ENCODE measurements at places on chromosomes 7 and 10.

DNA sequence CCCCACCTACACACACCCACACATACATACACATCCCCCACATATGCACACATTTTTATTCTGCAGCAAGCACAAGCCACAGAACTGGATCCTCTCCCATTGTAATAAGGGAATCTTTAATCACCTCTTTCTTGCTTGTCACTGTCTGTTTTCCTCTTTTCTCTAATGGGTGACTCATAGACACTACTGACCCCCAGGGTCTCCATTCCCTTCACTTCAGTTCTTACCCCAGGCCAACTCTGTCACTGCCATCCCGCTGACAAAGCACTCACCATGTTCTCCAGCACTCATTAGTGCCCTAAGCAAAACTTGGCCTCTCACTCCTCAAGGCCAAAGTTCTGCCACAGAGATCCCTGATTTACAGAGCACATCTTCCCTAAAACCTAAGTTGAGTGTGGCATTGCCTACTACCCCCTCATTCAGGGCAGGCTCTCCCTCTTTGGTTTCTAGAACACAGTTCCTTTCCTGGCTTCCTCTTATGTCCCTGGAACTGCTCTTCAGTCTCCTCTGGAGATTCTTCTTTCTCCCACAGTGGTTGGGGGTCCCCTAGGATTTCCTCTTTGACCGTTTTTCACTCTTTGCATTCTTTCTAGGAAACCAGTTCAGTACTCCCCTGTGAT, 39.6 kb upstream of the INHBA start:
- no peak for DNase-seq

- peak; percentile 36 for DNase-seq
These were observed at the start of gene CREB5 for GRCh38 chr7:28411876-28412662. Gene CREB5 (plus strand): TSS chr7:28412518. CDS start chr7:28412915, 397 bp downstream.

DNA sequence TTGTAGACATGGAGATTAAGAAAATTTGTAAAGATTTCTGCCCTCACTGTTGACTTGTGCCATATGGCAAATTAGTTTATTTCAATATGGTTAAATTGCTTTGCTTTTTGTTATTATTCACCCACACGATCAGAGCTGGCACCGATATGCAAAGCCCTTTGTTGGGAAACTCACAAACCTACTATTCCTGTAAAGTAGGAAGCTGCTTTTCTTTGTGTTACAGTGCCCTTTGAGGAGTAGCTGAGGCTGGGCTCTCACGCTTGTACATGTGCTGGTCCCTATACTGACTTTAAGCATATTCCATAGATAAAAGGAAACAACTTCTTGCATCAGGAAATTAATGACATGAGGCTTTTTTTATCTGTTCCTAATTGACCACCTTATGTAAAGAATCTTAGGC, 17.6 kb upstream of the AOAH start:
- no peak for DNase-seq

DNA sequence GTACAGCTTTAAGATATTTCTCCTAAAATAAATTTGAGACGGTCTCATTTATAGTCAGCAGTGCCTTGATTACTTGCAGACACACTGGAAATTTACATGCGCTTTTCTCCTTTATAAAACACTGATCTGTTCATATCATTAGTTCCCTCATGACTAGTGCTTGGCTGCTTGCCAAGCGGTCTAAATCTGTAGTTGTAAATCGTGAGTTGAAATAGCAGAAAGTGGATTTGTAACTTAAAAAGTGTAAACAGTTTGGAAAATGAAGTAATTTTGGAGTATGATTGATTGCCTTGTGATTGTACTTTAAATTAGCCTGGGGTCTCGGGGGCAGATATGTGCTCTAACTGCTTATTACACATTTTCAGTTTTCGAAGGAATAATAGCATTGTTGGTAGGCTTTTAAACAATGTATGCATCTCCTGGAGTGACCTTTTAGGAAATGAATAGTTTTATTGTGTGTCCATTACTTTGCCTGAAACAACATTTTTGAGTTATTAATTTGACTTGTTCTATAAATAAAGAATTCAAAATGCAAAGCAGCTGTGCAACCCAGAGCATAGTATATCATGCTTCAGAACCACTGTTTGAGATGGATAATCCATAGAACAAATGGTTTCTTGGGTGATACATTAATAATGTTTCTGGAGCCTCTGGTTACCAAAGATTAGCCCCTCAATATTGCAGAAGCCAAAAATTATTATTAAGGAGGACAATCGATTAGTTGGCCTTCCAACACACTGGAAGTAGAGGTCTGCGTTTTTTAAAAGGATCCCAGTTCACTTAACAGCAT, 73.3 kb downstream of the ARID5B start:
- peak; percentile 76 for DNase-seq

DNA sequence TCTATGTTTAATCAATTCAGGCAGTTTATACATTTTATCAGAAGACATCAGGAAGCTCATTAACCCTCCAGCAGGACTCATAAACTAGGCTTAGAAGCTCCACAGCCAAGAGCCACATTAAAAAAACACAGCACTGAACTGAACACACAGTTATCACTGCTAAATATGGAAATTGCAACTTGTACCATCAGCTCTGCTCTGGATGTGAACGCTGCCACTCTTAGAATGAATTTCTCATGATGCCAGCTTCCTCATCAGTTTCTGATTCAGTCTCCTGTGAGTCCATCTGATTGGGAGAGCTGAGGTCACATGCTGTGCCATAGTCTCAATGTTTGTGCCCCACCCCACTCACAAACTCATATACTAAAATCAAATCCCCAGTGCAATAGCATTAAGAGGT, 17.1 kb upstream of the ING3 start:
- no peak for DNase-seq

DNA sequence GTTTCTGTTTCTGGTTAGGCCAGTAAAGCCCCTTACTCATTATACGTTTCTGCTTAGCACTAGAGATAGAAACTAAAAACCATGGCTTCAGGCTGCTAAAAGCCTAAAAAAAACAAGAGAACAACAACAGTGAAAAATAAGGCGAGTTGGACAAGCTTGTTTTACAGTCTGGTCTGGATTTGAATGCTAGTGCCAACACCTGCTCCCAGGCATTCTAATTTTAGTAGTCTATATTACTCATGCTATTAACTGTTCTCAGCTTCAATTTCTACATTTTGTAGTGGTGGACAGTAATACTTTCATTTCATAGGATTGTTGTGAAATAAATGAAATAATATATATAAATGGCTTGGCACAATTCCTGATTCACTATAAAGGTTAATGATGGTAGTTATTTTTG, 108.5 kb downstream of the HBP1 start:
- no peak for DNase-seq

DNA sequence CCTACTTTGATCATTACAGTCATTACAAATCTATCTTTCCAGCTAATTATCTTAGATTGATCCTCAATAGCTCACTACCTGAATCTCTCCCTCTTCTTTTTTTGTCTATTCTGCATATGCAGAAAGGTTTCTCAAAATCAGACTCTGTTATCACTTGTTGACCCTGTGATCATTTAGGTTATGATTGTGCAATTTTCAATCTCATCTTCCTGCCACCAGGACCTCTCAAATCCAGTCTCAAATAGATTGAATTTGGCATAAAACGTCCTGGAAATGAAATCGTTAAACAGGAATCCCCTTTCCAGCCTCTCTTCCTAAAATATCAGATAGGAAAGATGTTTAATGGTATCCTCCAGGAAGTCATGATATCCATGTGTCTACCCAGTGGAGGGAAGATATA, 96.6 kb downstream of the ST8SIA6 start:
- no peak for DNase-seq

GRCh38 chr10:68756246-68756645, 35.2 kb downstream of the CCAR1 start:
- no peak for DNase-seq

DNA sequence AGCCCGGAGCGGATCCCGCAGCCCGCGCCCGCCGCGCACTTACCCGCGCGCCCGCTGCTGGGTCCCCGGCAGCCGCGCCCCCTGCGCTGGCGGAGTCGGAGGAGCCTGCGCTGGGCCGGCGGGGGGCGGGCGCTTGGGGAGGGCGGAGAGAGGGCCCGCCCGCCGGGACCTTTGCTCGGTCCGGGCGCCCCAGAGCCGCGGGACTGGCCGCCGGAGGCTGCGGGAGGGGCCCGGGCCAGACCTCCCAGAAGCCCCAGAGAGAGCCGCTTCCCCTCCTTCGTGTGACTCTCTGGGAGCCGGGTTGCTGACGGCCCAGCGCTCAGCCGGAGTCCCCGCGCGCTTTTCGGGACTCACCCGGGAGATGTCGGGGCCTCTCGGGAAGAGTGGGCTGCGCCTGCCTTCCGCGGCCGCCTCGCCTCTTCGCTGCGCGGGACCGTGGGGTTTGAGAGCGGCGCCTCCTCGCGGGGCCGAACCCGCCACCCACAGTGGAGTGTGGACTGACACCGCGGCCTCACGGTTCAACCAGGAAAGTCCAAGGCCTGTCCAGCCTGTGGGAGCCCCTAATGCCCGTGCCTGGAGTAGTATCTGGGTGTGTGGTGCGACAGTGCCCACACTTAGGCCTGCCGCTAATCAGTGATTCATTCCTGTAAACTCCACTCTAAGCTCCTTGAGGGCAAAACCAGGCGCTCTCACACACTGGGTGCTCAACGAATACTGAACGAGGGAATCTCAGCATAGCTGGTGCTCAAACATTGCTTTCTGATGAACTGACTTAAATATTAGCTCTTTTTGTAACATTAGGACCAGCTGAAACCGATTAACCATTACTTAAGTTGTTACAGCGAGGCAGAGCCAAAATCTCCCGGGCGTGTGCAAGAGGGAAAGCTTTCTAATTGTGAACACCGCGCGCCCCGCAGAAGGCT, at the start of gene GSDME:
Gene GSDME (minus strand): TSS at position 112 of the 923 bp plus-strand sequence. CDS start 7,690 bp downstream, outside the sequence.
- DNase-seq: no peak

DNA sequence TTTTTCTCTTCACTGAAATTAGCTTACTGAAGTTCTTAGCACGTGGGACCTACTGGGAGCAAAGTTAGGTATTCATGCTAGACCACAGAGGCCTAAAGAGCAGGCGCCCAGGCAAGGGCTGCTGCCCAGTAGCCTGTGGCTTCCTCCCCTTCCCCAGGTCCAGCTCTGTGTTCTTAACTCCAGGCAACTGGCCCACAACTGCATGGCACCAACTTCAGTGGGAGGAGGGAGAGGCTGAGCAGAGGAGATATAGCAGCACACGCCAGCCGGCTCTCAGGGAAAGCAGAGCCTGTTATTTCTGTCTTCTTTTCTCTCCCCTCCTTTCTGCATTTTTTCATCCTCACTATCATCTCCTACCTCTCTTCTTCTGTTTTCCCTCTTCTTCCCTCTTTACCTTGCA, 67.4 kb downstream of the PCGF5 start:
- DNase-seq: no peak

DNA sequence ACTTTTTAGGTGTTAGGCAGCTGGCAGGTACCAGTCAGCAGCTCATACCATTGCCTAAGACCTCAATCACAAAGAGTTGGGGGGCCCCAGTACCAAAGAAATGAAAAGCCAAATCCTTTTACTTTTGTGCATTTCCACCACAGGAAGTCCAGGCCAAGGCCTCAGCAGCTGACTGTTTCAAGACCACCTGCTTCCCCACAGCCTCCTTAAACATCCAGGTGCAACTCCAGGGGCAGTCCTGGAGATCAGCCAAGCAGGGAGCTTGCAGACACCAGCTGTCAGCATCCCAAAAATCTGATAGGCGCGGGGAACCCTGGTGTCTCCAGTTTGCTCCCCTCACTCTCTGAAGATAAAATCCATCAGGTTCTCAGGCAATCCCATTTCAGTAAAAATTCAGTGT, 91.5 kb upstream of the EFCAB10 start:
- DNase-seq: no peak

GRCh38 chr7:17304926-17305325, 6.5 kb downstream of the AHR start:
- no peak for DNase-seq

DNA sequence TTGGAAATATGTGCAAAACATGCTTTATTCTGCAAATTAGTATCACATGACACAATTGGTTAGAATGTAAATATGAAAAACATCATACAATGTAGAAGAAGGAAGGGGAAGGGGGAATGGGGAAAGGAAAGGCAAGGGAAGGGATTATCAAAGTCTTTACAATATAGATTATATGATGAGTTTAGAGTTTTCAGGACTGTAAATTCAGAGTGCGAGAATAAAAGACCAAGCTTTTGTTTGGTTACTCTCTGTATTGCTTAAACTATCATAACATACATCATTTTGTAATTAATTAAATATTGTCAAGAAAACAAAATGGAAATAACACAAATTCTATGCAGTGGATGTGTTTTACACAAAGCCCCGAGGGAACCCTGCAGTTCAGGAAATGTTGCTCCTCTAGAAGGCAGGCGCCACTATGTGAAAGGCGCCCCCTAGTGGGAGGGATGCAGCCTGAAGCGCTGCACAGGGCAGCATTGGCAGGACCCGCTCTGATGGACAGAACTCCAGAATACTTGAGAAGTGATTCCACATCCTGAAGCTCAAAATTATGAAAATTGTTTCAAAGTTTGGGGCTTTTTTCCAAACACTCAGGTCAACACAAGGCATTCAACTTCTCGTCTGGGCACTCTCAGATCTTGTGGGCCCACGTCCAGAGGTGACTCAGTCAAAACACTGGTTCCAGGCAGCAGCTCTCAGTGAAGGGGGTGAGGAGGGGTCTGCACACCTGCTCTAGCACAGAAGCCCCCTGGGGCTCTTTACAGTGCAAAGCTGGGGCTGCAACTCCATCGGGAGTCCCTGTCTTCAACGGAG, 31.6 kb upstream of the TMEM254 start:
- peak; percentile 16 for DNase-seq

DNA sequence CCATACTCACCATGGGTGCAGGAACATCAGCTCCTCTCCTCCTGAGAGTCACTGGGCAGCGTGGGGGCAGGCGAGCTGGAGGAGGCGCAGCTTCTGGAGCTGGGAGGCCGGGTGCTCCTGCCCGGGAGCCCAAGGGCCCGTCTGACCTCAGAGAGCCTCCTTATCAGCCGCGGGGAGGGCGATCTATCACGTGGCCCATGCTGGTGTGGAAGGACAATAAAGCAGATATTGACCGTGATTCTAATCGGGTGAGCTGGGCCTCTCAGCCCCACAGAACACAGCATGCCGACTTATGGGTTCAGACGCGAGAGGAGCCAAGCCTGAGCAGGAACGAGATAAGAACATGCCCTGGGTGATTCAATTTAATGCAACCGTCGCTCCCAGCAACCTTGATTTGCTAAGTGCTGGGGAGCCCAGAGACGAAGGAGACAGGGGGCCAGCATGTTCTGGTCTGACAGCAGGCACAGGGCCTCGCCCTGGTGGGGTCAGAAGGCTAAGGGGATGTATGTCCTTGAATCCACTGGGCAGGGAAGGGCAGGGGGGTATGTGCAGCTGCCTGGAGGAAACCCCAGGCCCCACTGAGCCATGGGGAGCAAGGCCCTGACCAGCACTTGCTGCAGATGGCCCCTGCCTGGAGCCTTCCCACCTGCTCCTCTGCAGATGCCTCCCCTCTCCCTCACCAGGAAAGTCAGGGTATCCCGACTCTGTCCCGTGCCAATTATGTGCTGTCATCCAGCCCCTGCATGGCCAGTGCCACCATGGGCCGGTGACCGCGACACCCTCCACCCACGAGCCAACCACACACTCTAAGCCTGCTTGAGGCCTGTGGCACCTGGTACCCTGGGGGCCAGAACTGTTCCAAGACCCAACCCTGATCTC, 95.3 kb upstream of the RET start:
- no peak for DNase-seq

GRCh38 chr7:30625283-30625682, 30.6 kb downstream of the GARS1 start:
- no peak for DNase-seq

- no peak for DNase-seq
These were observed 703.2 kb downstream of the XPNPEP1 start for GRCh38 chr10:109219935-109220605.

Data from NCI-H748 treated with DMSO at 0.1 percent for 48 hours (cell line).